ENCODE measurements at places on chromosomes 7 and 10. TPM values are rescaled to one million over a fixed set of nuclear protein-coding genes. Genes with fewer than 3 reads are reported as not detected.

DNA sequence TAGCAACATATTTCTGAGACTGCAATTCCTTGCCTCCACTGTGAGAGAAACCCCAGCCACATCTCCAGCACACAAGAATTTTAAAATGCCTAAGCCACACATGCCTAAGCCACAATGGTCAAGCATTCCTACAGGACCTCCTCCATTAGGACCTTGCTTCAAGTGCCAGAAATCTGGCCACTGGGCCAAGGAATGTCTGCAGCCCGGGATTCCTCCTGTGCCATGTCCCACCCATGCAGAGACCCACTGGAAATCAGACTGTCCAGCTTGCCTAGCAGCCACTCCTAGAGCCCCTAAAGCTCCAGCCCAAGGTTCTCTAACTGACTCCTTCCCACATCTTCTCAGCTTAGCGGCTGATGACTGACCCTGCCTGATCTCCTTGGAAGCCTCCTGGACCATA, 117.5 kb downstream of the AHR start:
- no peak for DNase-seq

GRCh38 chr7:8121243-8121642, 140.7 kb downstream of the ICA1 start:
- DNase-seq, result no peak

DNA sequence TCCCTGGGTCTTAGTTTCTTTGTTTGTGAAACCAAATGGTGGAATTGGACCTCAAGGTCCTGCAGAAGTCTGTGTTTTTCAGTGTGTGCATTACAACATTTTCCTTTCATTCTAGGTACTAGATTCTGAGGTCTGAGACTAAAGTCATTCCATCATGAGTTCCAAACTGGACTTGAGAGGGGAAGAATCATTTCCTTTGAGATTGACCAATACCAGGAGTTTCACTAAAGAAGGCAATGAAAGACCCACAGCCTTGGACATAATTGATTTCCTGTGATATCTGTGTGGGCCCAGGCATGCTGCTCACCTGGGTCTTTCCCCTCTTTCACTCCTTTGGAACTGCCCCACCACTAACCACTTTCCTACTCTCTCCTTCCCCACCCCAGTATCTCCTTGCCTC, 18.2 kb downstream of the TAS2R41 start:
- no peak for DNase-seq

DNA sequence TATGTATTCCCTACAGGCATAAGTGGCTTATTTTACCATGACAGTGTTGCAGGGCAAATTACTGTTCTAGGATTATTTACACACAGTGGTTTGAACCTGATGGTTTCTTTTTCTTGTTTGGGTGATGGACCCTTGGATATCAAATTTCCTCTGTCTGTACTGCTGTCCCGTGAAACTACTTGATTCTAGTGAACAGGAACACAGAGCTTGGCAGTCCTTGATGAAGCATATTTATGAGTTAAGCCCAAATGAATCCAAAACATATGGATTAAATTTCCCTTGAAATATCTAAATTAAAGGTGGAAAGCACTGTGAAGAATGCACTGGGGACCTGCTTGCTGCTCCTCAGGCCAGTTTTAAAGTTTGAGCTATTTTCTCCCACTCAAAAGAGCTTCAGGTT, 635.3 kb downstream of the INHBA start:
- DNase-seq, result no peak

DNA sequence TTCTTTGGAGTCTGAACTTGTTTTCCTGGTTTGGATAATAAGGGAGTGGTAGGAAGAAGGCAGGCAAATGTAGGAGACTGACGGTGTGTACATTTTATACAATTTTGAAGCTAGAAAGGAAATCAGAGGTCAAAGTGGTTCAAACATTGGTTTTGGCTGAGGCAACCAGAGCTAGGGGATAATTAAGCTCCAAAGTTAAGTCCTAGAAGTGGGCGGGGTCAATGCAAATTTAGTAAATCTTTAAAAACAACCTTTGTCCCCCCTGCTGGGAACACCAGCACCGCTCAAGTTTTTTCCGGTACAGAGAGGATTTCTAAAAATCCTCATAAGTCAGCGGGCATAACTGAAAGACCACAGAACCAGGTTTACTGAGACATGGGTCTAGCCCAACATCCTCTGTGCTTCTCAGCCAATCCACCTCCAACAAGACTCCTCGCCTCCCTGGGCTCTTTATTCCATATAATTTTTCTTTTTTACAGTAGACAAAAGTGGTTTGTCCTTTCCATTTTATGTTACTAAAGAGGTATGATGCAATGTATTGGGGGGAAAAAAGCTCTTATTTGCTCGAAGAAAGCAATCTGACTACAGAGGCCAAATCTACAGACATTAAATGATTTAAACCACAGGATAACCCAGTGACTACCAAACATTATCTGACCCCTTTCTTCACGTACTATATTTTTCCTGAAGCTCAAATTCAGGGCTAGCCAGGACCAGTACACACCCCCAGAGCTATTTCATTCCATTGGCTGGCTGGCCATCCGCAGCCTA, 1.6 kb downstream of the GLUD1 start:
- peak; percentile 73 for DNase-seq

DNA sequence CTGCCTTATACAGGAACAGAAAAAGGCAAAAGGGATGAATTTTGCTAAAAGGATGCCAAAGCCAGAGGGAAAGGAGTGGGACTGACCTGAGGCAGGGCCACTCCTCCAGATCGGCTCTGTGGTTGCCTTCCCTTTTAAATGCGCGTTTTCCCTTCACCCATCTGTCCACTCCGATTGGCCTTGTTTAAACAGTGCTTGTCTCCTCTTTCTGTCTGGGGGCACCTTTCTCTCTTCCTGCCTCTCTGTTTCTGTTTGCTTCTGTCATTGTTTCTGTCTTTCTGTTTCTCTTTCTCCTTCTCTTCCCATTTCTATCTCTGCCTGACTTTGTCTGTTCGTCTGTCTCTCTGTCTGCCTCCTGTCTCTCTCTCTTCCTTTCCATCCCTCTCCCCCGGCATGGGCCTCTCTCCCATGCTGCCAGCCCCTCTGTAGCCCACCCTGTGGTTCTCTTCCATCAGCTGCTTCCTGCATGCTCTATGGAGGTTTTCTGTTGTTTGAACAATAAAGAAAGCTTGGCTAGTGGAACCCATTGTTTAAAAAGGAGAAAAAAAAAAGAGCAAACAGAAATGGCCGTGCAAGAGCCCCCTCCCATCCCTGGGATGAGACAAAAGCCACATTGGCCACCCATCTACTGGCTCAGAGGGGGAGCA, 29.5 kb upstream of the HSPB1 start:
- no peak for DNase-seq

DNA sequence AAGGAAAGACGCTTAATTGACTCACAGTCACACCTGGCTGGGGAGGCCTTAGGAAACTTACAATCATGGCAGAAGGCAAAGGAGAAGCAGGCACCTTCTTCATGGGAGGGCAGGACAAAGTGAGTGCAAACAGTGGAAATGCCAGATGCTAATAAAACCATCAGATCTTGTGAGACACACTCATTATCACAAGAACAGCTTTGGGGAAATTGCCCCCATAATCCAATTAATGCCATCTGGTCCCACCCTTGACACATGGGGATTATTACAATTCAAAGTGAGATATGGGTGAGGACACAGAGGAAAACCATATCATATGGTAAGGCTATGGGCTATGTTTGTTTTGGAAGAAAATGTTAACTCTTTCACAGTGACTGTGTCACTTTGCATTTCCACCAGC, 1272.5 kb upstream of the CELF2 start:
- no peak for DNase-seq

- no peak for DNase-seq
These were observed 98.2 kb downstream of the UNCX start for GRCh38 chr7:1330801-1331425.

DNA sequence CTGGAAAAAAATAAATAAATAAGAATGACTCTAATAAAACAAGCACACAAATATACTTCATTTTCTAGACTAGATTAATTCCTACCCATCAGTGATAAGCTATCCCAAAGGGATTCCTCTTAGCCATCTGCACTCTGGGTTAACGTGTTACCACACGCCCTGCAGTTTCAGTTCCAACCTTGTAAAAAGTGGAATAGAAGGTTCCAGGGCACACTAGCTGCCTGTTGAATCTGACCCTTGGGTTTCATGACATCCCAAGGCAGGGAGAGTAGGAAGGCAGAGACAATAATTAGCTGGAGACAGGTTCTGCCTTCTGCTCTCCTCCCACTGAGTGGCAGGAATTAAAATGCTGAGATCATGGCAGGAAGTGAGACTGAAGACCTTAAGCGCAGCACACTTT, 33.5 kb downstream of the SLC37A3 start:
- no peak for DNase-seq

The LSM8 gene
- 38.0 TPM for total RNA-seq

The AGAP6 gene
- total RNA-seq, result 0.84 TPM

Measured in Caki2 (cell line).